Stimulated activated CD4-positive, alpha-beta T cell treated with anti-CD3 and anti-CD28 coated beads, Interleukin-1b, Interleukin-23, amount 100 ng/mL, for 4 hours (primary cell): ENCODE measurements at places on chromosomes 6 and 20.

- no peak for DNase-seq
These were observed 62.4 kb downstream of the APCDD1L start for GRCh38 chr20:58452667-58453255.

DNA sequence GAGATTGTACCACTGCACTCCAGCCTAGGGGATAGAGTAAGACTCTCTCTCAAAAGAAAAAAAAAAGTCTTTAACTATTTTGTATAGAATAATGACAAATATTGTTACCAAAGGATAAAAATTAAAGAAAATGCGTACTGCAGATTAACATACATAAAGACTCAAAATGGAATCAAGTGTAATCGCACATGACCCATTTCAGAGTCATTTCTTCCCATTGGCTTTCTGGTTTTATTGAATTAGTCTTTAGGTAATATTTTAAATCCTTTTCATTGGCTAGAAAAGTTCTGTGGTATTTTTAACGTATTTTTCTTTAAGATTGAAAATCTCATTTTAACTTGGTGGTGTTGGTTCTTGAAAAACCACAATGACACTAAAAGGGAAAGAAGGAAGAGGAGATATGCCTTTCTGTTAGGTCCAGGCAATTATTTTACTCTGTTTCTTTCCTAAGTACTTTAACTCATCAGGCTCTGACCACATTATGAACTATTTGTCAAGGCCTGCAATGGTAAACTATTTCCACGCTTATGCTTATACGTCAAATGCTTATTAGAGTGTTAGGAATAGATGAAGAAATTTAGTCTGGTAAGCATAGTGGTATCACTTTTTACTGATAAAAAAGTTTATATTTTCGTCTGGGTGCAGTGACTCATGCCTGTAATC lies 52.3 kb downstream of the PLEKHG1 start:
- no peak for DNase-seq

DNA sequence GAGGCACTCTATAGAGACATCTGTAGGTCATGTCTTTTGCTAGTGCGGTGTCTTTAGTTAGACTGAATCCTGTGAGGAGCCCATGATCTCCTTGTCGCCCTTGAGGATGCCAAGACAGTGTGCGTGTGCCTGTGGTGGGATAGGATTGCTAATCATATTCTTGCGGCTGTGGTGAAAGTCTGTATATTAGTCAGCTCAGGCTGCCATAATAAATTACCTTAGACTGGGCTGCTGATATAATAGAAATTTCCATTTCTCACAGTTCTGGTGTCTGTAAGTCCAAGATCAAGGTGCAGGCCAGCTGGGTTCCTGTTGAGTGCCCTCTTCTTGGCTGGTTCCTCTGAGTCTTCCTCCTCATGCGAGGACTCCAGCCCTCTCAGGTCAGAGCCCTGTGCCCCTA lies 141.2 kb downstream of the JARID2 start:
- DNase-seq = no peak

GRCh38 chr6:54361188-54361587 lies 52.9 kb downstream of the TINAG start:
- DNase-seq = no peak

DNA sequence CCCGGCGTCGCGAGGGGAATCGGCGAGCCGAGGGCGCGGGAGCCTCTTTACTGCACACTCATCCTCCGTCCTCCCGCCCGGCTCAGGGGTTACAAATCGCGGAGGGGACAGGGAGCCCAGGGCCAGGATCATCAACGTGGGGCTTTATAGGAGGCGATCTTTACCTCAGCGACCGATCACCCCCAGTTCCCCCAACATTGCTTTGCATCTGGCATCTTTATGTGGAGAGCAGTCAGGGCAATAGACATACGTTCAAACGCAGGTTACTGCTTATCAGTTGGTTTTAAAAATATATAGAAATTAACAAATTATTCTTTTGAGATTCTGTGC lies 634 bp downstream of the HSF2 start:
- DNase-seq = no peak

DNA sequence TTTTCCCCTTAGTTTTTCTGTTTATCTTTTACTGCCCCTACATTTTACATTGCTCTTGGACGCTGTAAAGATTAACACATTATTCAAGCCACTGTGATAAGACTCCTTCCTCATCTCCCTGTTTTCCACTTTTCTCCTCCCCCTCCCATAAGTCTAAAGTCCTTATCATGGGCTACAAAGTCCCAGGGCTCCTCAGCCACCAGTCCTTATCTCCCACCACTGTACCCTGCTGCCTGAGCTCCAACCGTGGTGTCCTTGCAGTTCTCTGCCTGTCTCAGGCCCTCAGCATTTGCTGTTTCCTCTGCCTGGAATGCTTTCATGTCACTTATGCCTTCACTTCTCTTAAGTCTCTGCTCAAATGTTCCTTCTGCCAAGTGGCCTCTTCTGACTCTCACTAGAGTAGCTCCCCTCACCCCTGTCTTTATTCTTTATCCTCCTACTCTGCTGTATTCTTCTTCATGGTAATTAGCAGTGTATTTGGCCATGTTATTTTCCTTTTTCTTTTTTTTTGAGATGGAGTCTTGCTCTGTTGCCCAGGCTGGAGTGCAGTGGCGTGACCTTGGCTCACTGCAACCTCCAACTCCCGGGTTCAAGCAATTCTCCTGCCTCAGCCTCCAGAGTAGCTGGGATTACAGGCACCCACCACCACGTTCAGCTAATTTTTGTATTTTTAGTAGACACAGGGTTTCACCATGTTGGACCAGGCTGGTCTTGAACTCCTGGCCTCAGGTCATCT lies 10.8 kb upstream of the LATS1 start:
- DNase-seq = no peak

GRCh38 chr20:36856691-36857635 lies 19.0 kb upstream of the TLDC2 start:
- DNase-seq = no peak

- no peak for DNase-seq
These were observed 4.4 kb downstream of the NKAIN4 start for GRCh38 chr20:63249891-63250290.

- DNase-seq = no peak
These were observed 157.5 kb downstream of the TBX18 start for GRCh38 chr6:84606860-84607259.

DNA sequence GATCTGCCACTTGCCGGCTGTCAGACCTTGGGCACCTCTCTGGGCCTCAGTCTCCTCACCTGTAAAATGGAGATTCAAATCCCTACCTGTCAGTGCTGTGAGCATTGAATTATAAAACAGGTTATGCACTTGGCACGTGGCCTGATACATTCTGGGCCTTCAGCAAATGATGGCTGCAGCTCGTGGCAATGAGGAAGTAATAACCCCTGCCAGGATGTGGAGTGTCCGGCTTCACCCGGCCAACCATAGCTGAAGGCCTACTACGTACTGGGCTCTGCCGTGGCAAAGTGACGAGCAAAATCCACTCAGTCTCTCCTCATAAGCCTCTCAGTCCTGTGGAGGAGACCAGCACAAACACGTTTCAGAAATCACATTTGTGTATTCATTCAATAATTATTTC lies 10.9 kb upstream of the VSTM2L start:
- no peak for DNase-seq

GRCh38 chr6:11835065-11835464 lies 56.5 kb upstream of the ADTRP start:
- no peak for DNase-seq

DNA sequence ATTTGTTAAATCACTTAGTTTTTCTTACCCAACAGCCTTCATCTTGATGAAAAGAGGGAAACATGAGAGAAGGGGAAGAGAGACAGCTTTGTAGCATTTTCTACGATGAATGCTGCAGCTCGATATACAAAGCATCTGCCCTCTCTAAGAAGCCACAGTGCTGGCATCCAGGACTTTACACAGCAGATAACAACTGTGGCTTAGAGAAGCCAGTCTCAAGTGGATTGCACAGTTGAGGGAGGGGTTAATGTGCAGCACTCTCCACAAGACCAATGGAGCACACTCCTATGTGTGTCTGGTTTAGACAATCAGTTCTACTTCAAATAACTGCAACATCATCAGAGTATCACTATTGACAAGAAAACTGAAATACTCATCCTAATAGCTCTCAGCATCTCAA lies 5.8 kb downstream of the C6orf120 start:
- no peak for DNase-seq

- DNase-seq = no peak
These were observed 60.0 kb downstream of the JARID2 start for GRCh38 chr6:15305909-15306308.

DNA sequence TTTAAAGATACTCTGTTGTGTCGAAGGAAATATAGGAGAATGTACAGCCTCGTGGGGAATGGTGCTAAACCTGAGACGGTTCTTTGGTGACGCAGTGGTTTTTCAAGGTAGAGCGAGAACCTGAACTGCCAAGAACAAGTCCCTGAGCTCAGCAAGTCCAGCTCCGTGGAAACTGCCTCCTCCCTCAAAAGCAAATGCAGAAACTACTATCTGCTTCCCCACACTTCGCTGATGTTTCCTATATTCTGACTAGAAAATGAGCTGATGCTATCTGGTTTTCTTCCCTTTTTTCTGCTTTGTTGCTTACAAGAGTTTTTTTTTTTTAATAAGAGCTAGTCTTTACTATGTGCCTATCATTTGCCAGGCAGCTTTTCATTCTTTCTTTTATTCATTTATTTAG lies 85.3 kb upstream of the LY86 start:
- DNase-seq = no peak

GRCh38 chr6:148608199-148608951 lies 138.5 kb upstream of the UST start:
- no peak for DNase-seq

- DNase-seq = no peak
These were observed 3.2 kb downstream of the OSBPL2 start for GRCh38 chr20:62241506-62241905.

DNA sequence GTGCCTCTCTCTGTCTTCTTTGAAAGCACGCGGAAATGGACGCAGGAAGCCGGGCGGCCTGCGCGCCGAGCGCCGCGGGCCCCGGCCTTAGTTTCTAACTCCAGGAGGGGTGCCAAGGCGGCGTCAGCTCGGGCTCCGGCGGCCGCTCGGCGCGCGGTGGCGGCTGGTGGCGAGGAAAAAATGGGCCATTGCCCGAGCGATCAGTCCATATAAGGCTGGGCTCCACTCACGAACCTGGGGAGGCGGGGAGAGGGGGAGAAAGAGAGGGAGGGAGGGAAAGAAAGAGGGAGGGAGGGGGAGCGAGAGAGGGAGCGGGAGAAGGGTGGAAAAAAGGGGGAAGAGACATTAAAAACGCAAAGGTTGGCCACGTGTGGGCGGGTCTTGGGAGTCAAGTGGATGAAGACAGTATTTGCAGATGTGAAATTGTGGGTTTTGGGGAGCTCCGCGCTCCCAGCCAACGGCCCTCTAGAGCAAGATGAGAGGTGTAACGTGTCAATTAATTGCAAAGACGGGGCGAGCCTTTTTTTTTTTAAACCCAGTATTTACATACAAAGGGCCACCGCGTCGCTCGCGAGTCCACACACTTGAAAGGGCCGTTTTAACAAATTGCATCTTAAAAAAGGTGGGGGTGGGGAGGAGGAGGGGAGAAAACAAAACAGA lies at the start of gene NKX2-2:
Gene NKX2-2, minus strand, starts transcription at position 184 of the 660 bp plus-strand sequence. CDS start 395 bp downstream, outside the sequence.
- DNase-seq = no peak

GRCh38 chr20:17471606-17472187 lies 59.5 kb downstream of the BFSP1 start:
- DNase-seq = no peak

DNA sequence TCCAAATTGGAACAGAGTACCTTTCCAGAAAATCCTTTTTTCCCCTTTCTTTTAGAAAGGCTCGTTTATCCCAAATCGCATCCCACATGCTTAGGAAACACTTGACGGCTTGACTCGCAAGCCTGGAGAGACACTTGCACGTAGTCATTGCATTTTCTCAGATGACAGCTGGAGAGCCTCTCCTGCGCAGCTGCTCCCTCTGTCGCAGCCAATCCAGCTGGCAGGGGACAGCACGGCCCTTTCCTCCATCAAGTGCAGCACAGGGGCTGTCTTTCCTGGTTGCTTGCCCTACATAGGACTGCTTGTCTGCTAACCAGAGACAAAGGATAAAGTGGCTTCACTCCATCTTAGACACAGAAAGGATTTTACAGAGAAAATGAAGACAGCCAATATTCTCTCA lies 77.6 kb upstream of the RGS17 start:
- DNase-seq = no peak

- DNase-seq = no peak
These were observed 115.7 kb downstream of the OGFRL1 start for GRCh38 chr6:71404145-71404966.

GRCh38 chr6:158780246-158780884 lies 38.8 kb downstream of the EZR start:
- no peak for DNase-seq

DNA sequence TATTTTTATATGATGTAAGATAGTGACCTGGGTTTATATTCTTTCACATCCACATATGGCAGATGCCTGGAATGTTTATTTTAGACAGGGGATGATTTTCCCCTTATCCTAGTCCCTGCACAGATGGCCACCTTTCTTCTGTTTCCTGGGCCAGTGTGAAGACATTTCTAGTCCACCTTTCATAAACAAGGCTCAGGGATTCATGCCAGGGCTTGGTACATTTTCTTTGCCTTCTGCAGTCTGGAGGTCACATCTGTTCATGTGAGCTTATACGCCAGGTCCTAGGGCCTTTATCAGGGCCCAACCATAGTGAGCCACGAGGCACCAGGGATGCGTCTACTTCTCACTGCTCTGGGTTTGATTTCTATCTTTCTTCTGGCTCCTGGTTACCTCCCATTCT lies 38.0 kb upstream of the ERVFRD-1 start:
- DNase-seq = no peak

DNA sequence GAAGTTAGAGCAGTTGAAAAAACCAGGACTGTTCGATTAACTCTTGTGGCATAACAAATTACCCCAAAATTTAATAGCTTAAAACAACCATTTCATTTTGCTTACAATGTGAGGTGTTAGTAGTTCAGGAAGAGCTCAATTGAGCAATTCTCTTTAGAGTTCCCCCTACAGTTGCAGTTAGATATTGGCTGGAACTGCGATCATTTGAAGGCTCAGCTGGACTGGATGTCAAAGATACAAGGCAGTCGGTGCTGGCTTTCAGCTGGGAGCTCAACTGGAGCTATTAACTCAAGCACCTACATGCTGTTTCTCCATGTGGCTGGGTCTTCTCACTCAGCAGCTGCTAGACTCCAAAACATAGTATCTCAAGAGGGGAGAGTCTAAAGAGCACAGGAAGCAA lies 96.0 kb upstream of the LOC128125822 start:
- no peak for DNase-seq

DNA sequence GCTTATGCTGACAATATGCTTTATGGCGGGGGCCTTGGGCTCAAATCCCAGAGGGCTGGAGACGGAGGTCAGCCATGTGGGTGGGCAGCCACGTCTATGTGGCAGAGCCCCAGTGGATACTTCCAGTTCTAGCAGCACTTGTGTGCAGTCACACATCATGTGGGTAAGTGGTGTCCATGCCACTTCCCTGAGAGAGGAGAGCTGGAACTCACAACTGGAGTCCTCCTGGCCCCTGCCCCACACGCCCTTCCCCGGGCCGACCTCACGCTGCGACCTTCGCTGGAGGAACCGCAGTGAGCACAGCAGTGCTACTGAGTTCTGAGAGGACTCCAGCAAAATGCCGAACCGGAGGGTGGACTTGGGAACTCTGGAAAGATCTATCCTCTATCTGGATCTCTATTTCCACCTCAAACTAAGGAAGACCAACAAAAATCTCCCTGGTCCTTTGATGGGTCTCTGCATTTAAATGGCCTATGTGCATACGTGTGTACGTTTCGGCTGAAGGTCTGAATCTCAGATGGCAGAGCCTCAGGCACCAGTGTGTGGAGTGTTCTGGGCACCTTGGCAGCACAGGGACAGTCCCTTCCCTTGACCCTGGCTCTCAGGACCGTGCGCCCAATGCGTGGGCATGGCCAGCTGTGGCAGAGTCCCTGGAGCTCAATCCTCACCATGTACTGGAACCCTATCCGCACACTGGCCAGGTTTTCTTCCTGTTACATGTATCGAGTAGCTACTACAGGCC lies 55.4 kb downstream of the GNAS-AS1 start:
- DNase-seq = no peak
